Calu3 (cell line): ENCODE measurements at places on chromosomes 4 and X.

GRCh38 chrX:15217161-15217560, 52.7 kb downstream of the ASB9 start:
- DNase-seq: no peak

DNA sequence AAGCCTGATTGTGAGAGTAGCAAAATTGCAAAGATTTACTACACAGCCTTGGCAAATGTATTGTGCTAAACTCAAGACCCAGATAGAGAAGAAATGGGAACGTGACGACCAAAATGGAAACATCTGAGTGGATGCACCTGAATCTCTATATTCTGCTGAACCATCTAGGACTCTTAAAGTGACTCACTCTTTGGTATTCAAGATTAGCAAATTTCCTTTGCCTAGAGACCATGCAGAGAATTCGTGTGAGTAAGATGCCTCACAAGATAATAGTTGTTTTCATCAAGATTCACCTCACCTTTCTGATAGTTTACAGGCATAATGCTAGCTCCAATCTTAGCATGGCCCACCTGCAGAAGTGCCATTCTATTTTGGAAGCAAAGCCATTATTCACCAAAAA, 14.4 kb upstream of the ATOH1 start:
- no peak for DNase-seq

- DNase-seq: no peak
Measured at GRCh38 chr4:61426229-61426628, 226.1 kb downstream of the ADGRL3 start.

GRCh38 chr4:30265716-30266115, 454.5 kb upstream of the PCDH7 start:
- DNase-seq: no peak

GRCh38 chr4:99998062-99998867, 48.2 kb upstream of the H2AZ1 start:
- DNase-seq: no peak

DNA sequence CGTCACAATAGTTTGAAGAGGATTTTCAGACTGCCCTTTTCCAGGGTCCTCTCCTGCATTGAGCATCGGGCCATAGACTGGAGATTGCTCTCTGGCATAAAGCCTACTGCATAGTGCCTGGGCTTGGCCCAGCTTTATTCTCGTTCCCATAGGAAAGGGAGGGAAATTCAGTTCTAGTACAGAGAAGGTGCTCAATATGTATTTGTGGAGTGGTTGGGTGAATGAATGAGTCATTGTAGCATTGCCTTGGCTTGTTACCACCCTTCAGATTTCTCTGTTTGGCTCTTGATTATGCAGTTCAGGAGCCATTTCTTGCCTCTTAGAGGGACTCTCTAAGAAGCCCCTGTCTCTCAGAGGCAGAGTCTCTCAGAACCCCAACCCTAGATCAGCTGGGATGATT, 2.6 kb downstream of the TMEM35A start:
- no peak for DNase-seq

DNA sequence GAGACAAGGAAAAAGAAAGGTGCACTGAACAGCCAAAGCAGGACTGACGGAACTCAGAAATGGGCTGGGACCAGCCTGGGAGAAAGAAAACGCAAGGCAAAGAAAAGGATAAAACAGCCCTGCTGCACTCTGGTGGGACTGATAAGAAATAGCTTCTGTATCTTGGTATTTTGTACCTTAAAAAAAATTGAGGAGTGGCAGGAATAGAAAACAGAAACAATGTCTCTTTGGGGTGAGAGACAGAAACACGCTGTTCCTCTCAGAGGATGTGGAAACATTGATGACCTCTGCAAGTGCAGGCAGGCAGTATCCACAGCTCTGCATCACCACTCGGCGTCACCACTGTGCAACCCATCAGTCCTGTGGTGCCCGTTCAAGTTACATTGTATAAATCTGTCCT, 152.5 kb upstream of the SPRY1 start:
- DNase-seq: no peak

GRCh38 chr4:4643306-4643705, 101.5 kb upstream of the STX18 start:
- DNase-seq: no peak
